ENCODE measurements at places on chromosomes 7 and 10.

GRCh38 chr7:18829858-18830285 lies 287.6 kb downstream of the TWIST1 start:
- DNase-seq, result peak; percentile 14

DNA sequence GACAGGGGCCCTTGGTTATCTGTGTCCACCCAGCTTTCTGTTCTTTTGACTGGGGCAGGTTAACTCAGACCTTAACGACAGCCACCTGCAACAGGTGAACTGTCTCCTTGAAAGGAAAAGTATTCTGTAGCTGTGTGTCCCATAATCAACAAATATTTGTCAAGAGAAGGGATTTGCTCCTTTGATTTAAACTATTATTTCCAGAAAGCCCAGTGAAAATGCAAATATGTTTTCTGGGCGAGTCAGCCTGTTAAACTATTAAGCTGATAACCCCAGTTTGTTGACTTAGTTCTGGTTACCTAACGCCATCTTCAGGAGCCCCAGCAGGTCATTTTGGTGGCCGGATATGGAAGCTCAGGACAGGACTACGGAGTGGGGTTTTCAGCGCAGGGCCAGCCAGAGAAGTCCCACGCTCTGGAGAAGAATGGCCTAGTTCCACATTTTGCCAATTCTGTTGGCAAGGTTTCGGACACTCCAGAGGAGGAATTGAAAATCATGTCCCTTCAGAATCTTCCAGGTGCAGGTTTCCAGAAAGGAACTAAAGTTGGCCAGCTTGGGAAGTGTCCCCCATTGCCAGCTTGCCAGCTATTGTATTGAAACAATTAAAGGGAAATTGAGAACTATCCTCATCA lies 54.5 kb downstream of the ADRA2A start:
- no peak for DNase-seq

GRCh38 chr7:81949306-81949705 lies 179.5 kb upstream of the HGF start:
- DNase-seq, result no peak

- DNase-seq, result no peak
These were observed 66.4 kb downstream of the ZNF503 start for GRCh38 chr10:75335191-75335590.

- no peak for DNase-seq
These were observed 266.0 kb downstream of the MAD1L1 start for GRCh38 chr7:1966631-1967200.

DNA sequence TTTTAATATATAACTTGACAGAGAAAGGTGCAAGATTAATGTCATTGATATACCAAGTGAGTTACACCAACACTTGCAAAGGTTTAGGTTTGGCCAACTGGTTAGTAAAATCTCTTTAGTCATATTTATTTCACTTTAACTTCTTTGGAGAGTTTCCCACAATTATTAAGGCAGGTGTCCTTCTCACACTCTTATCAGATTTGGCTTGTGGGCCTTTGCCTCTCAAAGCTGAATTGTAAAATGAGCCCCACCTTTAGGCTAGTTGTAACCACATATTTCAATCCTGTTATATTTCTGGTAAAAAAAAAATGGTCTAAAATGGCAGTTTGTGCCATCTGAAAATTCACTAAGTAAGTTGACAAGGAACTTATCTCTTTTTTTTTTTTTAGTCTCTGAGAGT lies 26.6 kb upstream of the FOXP2 start:
- no peak for DNase-seq

- DNase-seq, result no peak
These were observed 304.7 kb downstream of the BICC1 start for GRCh38 chr10:58817201-58817846.

GRCh38 chr10:4768416-4768815 lies 57.6 kb upstream of the AKR1E2 start:
- no peak for DNase-seq

DNA sequence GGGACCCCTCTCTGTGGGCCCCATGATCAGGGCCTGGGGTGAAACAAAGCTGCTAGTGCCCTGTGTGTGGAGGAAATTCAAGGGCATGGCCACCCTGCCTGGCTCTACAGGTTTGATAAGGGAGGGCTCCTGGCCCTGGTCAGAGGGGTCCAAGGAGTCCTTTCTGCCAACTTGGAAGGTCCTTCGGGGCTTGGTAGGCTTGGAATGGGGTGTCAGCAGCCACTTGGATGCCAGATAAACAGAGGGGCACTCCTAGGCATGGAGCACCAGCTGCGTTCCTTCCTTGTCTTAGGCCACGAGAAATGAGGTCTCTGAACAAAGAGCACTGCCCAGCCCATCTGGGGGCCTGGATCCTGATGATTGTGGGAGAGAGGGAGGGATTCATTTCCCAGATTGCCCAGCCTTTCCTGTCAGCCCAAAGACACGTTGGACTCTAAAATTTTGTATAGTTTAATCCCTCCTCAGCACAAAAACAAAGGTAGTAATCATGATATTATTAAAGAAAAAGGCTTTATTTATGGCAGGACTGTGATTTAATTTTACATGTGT lies 5.1 kb downstream of the MTURN start:
- no peak for DNase-seq

- DNase-seq, result no peak
These were observed 426.9 kb downstream of the LRMDA start for GRCh38 chr10:75858339-75858738.

- DNase-seq, result peak; percentile 49
These were observed 171.2 kb downstream of the SGMS1 start for GRCh38 chr10:50452603-50453002.

DNA sequence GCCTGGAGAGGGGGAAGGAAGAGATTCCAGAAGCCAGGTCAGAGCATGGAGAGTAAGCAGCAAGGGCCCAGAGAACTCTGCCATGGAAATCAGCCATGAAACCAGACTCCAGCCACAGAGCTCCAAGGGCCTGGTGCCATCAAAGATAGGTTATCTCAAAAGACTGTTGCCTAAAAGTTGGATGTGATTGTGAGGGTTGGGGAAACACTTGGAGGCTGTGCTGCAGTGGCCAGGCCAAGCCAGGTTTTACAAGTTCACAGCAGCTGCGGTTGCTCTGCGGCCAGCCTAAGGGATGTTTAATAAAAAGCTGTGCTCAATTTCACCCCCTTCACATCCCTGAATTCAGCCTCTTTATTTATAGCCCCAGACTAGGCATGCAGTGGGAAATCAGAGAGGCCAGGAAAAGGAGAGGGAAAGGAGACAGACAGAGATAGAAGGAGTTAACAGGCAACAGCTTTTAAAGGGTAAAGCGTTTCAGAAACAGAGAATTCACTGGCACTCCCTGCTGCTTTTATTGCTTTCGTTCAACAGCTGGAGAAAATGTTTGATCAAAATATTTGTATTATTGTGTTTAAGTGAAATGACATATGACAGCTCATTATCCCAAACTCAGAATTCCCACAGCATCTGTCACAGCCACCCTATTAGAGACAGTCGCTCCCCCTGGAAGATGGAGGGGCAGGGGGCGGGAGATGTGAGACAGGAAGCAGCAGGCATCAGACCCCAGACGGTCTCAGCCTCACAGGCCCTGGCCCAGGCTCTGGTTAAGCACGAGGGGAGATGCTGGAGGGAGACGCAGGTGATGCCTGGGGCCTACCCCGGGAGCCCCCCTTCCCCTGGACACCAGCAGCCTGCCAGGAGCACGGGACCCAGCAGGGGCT lies 140.1 kb downstream of the GLI3 start:
- DNase-seq, result no peak

GRCh38 chr10:78511324-78512204 lies 477.9 kb downstream of the RPS24 start:
- no peak for DNase-seq

GRCh38 chr7:16975712-16976111 lies 93.9 kb upstream of the AGR3 start:
- DNase-seq, result peak; percentile 52
